T-cell (primary cell): ENCODE measurements at places on chromosomes 5 and 9. TPM values are rescaled to one million over a fixed set of nuclear protein-coding genes. Genes with fewer than 3 reads are reported as not detected.

TMEM174 gene
- total RNA-seq = not detected

ARSI gene
- 0.09 TPM for total RNA-seq

SV2C gene
- 0.03 TPM for total RNA-seq

MCTP1 gene
- total RNA-seq = 2.9 TPM

IQGAP2 gene
- total RNA-seq = 72.5 TPM

COL23A1 gene
- 0.13 TPM for total RNA-seq

DAPK1 gene
- 2.9 TPM for total RNA-seq

GLRA1 gene
- total RNA-seq = not detected

SLC6A7 gene
- total RNA-seq = not detected

DNA sequence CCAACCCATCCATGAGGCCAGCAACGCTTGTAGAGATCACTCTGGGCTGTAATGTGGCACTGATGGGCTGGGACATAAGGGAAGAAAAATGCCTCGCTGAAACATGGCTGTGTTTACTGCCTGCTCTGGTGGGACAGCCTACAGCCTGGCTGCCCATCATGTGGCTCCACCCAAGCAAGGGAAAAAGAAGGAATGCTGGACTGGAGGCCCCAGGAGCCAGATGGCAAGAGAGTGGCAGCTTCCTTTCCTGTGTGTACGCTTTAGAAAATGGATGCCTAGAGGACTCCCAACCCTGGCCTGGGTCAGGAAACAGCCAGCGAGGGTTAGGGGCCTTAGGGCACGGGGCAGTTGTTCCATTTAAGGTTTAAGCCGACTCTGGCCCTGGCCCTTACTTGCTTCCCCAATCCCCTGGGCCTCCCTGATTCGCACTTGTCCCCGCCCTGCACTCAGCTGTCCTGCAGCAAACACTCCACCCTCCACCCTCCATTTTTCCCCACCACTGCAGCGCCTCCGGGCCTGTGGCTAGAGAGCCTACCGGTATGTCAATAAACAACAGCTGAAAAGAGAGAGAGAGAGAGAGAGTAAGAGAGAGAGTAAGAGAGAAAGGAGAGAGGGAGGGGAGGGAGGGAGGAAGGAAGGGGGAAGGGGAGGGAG is 819.4 kb downstream of the SEMA5A start:
- no peak for DNase-seq
- no peak overlapping the region for H3K27ac ChIP-seq
- no peaks in the 10 kb centered on the region for H3K4me1 ChIP-seq

GRCh38 chr5:7426284-7426683 is 30.3 kb downstream of the ADCY2 start:
- peaks cover 2% of the 10 kb centered on the region for H3K27me3 ChIP-seq
- no peaks in the 10 kb centered on the region for H3K36me3 ChIP-seq
- no peaks in the 10 kb centered on the region for H3K4me1 ChIP-seq
- no peak for DNase-seq
- no peak overlapping the region for H3K4me3 ChIP-seq

DNA sequence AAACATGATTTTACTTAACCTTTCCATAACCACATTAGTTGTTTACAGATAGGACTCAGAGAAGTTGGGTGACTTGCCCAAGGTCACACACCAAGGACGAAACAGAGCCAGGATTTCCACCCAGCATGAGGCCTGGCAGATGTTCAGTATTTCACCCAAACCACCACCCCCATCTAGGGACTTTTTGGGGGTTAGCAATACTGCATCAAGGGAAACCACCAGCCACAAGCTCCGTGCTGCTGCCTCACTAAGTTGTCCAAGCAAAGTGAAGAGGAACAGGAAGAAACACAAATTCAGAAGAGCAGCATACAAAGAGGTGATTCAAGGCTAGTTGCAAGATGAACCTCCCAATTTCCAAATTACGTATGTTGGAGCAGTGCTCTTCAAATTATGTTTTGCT is 219.6 kb upstream of the RORB start:
- DNase-seq = no peak
- peaks cover 7% of the 10 kb centered on the region for H3K4me1 ChIP-seq
- H3K36me3 ChIP-seq = no peaks in the 10 kb centered on the region
- H3K27ac ChIP-seq = no peak overlapping the region
- no peak overlapping the region for H3K4me3 ChIP-seq

- no peak overlapping the region for H3K27ac ChIP-seq
- H3K4me1 ChIP-seq = no peaks in the 10 kb centered on the region
- no peak overlapping the region for H3K4me3 ChIP-seq
Measured at GRCh38 chr5:37771731-37772130, 68.1 kb downstream of the GDNF start.

DNA sequence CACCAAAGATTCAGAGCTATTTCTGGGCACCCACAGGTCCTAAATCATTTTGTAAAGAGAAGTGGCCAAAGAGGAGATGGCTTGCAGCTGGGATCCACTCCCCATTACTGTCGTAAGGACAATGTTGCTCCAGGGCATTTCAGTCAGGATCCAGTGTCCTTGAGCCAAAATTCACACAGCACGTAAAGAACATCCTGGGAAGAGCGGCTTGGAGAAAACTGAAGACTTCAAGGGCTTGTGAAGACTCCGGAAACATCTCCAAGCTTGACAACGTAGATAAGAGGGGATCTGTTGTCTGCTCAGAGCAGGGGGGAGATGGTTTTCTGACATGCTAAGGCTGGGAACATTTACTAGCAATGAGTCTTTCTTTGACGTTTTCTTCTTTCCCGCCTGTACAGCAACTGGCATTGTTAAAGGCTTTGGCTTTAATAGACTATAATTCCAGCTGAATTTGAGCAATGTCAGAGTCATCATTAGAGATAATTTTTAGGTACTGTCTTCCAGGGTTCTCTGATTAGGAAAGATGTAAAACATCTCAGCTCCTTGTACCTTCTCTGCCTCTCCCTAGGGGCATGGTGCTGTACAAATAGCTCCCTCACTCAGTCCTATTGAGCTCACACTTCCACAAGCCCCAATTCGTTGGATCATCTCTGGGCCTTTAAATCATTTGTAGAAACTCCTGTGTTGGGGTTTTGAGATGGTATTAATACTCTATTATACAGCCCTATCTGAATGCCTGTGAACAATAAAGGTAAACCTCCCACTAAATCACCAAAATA is 39.7 kb downstream of the EGFLAM start:
- no peaks in the 10 kb centered on the region for H3K27me3 ChIP-seq
- no peaks in the 10 kb centered on the region for H3K36me3 ChIP-seq
- no peak overlapping the region for H3K4me3 ChIP-seq
- no peak for DNase-seq

DNA sequence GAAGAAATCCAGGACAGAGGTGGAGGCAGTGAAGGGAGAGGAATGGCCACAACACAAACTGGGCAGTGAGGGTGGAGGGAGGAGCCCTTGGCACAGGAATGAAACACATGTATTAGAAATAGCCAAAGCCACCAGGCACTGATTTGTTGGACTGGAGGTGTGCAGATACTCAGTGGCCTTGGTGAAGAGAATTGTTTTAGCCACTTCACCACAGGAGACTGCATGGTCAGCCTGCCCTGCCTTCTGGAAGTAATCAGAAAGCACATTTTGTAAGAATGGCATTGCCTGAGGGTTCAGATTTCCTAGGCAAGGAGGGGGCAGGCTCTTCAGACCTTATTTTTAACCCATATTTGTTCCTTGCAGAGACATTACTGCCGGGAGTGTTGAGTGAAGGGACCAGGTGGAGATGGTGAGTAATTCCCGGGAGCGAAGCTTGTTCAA is 2.2 kb downstream of the SGCD start:
- H3K4me3 ChIP-seq = no peak overlapping the region
- no peaks in the 10 kb centered on the region for H3K36me3 ChIP-seq
- H3K4me1 ChIP-seq = no peaks in the 10 kb centered on the region
- DNase-seq = no peak
- no peak overlapping the region for H3K27ac ChIP-seq

- peaks cover 8% of the 10 kb centered on the region for H3K36me3 ChIP-seq
- peaks cover 48% of the 10 kb centered on the region for H3K4me1 ChIP-seq
- no peak for DNase-seq
- H3K27ac ChIP-seq = peak overlapping the region; percentile 85
Measured at GRCh38 chr5:132470010-132470392, 20.6 kb downstream of the IRF1 start.

GRCh38 chr5:129858131-129858675 is 46.1 kb upstream of the CHSY3 start:
- peaks cover 2% of the 10 kb centered on the region for H3K27me3 ChIP-seq
- H3K4me1 ChIP-seq = no peaks in the 10 kb centered on the region
- no peak overlapping the region for H3K27ac ChIP-seq
- no peak overlapping the region for H3K4me3 ChIP-seq
- no peaks in the 10 kb centered on the region for H3K36me3 ChIP-seq

GRCh38 chr9:120403543-120403856 is 176.5 kb downstream of the CDK5RAP2 start:
- no peaks in the 10 kb centered on the region for H3K4me1 ChIP-seq
- no peak overlapping the region for H3K27ac ChIP-seq
- no peak for DNase-seq

DNA sequence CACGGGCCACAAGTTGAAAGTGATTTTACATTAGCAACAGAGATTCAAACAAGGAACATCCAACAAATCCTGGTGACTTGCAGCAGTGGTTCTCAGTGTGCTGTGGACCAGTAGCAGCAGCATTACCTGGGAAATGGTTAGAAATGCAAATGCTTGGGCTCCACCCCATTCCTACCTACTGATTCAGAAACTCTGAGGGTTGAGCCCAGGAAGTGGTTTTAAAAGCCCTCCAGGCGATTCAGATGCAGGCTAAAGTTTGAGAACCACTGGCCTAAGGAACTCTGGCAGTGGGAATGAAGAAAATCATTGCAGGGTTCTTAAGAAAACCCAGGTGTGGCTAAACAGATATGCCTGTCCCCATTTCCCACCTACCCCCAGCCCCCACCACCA is 398.8 kb downstream of the ENC1 start:
- H3K27me3 ChIP-seq = no peaks in the 10 kb centered on the region
- no peaks in the 10 kb centered on the region for H3K4me1 ChIP-seq
- no peak for DNase-seq
- H3K4me3 ChIP-seq = no peak overlapping the region
- no peak overlapping the region for H3K27ac ChIP-seq

DNA sequence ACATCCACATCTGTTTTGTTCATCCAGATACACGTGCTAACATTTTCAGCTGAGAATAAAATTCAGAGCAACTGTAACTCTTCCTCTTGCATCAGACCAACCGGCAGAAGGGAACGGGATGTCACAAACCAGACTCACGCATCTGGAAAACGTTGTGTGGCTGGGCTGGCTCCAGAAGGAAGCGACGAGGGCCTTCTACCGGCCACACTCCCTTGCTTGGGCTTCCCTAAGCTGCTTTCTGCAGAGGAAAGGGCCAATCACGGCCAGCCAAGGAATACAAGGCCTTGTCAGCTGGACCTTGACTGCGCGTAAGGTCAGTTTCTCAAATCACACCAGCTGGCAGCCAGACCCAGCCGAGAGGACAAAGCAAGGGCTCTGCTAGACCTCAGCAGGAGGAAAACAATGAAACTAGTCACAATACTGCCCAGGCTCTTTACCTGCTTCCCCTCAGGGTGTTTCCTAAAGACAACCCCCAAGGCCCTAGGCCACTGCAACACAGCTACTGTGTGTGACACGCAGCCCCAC is 106.1 kb downstream of the THBS4 start:
- H3K27ac ChIP-seq = peak overlapping the region; percentile 48
- no peaks in the 10 kb centered on the region for H3K27me3 ChIP-seq
- no peak overlapping the region for H3K4me3 ChIP-seq
- no peaks in the 10 kb centered on the region for H3K36me3 ChIP-seq

DNA sequence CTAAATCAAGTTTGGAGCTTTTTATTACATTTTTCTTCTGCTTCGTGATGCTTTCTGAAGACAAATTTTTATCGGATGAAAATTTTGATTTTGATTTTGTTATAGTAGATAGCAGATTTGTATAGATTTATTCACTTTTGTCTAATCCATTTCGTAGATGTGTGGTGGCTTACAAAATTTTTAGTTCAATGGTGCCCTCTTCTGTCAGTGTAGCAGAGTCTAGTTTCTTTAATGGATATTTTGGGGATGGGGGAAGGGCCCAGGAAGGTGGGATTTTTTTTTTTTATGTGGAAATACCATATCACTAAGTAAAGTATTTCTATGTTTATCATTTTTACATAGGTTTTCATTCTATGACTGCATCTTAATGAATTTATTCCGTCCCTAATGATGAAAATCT is 259.9 kb upstream of the TARS1 start:
- no peaks in the 10 kb centered on the region for H3K4me1 ChIP-seq
- DNase-seq = no peak
- H3K36me3 ChIP-seq = no peaks in the 10 kb centered on the region

DNA sequence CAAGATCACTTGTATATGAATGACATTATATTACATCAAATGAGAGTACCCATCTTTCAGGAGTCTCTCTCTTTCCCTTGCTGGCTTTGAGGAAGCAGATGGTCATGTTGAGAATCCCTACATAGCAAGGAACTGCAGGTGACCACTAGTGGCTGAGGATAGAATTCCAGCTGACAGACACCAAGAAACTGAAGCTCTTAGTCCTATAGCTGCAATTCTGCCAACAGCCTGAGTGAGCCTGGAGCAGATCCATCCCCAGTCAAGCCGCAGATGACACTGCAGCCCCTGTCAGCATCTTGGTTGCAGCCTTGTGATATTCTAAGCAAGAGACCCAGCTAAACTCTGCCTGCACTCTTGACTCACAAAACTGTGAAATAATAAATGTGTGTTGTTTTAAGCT is 531.5 kb downstream of the CSNK1G3 start:
- no peaks in the 10 kb centered on the region for H3K27me3 ChIP-seq
- H3K4me3 ChIP-seq = no peak overlapping the region
- DNase-seq = no peak
- H3K27ac ChIP-seq = no peak overlapping the region

- no peak overlapping the region for H3K27ac ChIP-seq
- H3K4me1 ChIP-seq = no peaks in the 10 kb centered on the region
- no peaks in the 10 kb centered on the region for H3K36me3 ChIP-seq
- no peak for DNase-seq
- H3K27me3 ChIP-seq = no peaks in the 10 kb centered on the region
Measured at GRCh38 chr9:136292591-136293448, 11.1 kb downstream of the CCDC187 start.

DNA sequence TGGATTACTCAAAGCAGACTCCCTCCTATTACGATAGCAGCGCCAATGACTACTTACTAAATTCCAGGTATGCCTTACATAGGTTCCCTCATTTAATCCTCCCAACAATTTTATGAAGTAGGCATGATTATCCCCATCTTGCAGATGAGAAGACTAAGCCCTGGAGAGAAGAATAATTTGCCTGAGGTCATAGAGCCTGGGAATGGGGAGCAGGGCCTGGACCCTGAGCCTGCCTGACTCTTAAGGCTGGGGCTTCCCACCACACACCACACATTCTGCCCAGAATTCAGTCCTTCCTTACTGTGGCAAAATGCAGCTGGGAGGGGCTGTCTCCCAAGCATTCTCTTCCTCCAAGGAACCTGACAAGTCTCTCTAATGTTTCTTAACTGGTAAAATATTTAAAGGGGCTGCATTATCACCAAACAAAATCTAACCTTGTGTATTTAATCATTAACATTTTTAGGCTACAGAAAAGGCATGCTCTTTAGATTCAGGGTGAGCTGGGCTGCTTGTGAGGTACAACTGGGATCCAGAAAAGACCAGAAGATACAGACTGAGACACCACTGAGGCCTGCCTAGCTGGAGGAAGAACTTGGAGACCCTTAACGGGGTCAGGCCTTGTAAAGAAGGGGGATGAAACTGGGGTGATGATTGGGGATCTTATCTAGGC is 26.1 kb downstream of the LHFPL2 start:
- H3K27ac ChIP-seq = no peak overlapping the region
- no peak overlapping the region for H3K4me3 ChIP-seq
- H3K4me1 ChIP-seq = no peaks in the 10 kb centered on the region
- no peak for DNase-seq

GRCh38 chr9:90838581-90839154 is 37.0 kb downstream of the SYK start:
- no peaks in the 10 kb centered on the region for H3K4me1 ChIP-seq
- peaks cover 19% of the 10 kb centered on the region for H3K27me3 ChIP-seq
- no peak overlapping the region for H3K27ac ChIP-seq
- no peak for DNase-seq
